ENCODE measurements at places on chromosomes 1 and 21.

DNA sequence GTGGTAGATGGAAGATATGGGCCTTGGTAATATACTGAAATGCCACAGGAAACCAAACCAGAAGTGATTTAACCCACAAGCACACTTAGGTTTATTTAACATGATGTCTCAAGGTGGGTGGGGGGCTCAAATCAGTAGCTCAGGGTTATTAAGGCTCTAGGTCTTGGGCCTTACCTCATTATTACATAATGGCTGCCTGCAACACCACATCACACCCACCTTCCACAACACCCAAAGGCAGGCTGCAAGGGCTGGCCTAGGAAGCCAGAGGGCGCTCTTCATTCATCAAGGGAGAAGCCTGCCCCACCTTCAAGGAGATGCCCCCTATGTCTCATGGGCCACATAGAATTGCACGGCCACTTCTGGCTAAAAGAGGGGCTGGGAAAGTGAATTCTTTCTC is 6.0 kb downstream of the TFF1 start:
- DNase-seq = no peak

- no peak for DNase-seq
Measured at GRCh38 chr21:31845151-31845729, 27.6 kb upstream of the HUNK start.

DNA sequence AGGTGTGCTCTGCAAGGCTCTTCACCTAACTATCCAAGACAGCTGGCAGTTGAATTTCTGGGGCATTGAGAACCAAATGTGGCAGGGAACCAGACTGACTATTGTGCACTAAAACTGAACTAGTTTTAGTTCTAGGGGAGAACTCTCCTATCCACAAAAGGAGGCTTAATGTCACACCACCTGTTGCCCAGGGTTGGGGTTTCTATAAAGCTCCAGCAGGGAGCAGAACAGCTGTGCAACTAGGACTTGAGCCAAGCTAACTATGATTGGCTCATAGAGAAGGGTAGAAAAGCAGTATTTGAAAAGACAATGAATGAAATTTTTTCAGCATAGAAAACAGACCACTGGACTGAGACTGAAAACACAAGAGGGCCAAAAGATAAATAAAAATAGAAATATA is 53.3 kb upstream of the FGGY start:
- no peak for DNase-seq

- DNase-seq = no peak
Measured at GRCh38 chr1:109996476-109996875, 11.9 kb downstream of the AHCYL1 start.
